ENCODE measurements at places on chromosomes 13 and 19.
A peak's percentile ranks its signal among the peaks of the same experiment; 100 is the strongest.

DNA sequence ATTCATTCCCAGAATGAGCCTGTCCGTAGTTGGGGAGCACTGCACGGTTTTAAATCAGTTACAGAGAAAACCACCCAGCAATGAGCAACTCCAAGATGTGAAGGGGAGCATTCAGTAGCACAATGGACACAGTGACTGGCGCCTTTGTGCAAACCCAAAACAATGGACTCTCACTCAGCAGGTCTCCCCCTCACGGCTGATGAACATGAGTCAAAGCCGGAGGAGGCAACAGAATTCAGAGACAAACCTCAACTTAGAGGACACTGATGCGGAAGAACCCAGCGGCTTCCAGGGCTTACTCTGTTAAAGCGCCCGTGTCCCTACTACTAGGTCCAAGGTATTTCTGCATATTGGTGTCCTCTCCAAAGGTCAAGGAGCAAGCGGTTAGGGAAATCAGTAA is 17.7 kb downstream of the PLEKHF1 start:
- no peak for DNase-seq

DNA sequence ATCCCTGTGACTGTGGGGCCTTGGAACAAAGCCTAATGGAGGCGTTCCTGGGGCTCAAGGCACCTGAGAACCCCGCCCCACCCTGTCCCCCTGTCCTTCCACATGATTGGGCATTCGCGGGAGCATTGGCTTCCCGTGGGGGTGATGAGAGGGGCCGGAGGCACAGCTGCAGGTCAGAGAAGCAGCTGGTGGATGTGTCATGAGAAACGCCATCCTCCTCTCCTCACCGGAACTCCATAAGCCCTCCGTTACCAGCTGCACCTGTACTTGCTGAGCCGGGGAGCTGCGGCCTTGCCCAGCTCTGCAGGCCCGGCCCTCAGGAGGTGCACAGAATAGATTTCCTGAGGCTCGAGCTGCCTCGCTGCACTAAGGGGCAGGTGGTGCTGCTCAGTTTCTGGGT is 42.0 kb downstream of the CAPN12 start:
- no peak for DNase-seq

DNA sequence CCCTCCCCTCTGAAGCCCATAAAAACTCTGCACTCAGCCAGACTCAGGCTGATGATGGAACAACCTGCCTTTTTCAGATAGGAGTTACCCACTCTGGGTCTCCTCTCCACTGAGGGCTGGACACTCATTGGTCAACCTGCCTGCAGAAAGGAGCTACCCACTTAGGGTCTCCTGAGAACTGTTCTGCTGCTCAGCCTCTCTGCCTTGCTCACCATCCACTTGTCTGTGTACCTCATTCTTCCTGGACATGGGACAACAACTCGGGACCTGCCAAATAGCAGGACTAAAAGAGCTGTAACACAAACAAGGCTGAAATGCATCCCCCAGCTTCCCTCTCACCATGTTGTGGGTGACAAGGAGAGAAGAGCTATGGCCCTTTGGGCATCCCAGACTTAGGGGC is 18.4 kb upstream of the RCBTB2 start:
- no peak for DNase-seq

- no peak for DNase-seq
These were observed 13.3 kb downstream of the SLC27A5 start for GRCh38 chr19:58498316-58499020.

- no peak for DNase-seq
These were observed 264.4 kb downstream of the DCLK1 start for GRCh38 chr13:35866801-35867200.

GRCh38 chr19:33938821-33939220 is 142.2 kb downstream of the KCTD15 start:
- DNase-seq = no peak

- DNase-seq = no peak
These were observed 213.1 kb downstream of the DCLK1 start for GRCh38 chr13:35917942-35918645.

GRCh38 chr13:52925775-52926285 is 77.4 kb upstream of the PCDH8 start:
- DNase-seq = no peak

GRCh38 chr13:113763254-113763653 is 4.2 kb downstream of the TMEM255B start:
- no peak for DNase-seq

GRCh38 chr19:9498183-9498902 is at the start of gene ZNF560:
TSS of gene ZNF560 (minus strand) at chr19:9498616. CDS start at chr19:9475313, 23,303 bp downstream.
- no peak for DNase-seq

DNA sequence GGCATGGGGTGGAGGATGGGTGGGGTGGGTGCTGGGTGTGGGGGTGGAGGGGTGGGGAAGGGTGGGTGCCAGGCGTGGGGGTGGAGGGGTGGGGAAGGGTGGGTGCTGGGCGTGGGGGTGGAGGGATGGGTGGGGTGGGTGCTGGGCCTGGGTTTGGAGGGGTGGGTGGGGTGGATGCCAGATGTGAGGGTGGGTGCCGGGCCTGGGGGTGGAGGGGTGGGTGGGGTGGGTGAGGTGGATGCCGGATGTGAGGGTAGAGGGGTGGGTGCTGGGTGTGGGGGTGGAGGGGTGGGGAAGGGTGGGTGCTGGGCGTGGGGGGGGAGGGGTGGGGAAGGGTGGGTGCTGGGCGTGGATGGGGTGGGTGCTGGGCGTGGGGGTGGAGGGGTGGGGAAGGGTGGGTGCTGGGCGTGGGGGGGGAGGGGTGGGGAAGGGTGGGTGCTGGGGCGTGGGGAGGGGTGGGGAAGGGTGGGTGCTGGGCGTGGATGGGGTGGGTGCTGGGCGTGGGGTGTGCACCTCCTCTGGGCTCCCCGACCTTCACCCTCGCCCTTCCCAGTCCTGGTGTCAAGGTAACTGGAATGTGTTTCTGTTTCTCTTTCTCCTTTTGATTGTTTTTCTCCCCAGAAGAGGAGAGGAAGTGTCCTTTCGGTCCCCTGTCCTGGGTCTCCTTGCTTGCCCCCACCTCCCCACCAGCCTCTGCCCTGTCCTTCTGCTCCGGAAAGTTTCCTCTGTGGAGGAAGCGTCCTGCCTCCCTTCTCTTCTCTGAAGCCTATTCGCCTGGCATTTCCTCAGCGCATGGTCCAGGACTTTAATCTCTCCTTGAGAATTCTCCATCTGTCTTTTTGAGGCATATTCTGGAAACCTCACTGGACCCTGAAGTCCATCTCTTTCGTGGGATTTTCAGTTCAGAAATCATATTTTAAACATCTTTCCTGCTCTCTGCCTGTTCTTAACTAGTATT is 22.9 kb upstream of the CFAP97D2 start:
- DNase-seq = no peak

GRCh38 chr19:28377077-28377476 is 835.9 kb downstream of the UQCRFS1 start:
- no peak for DNase-seq

GRCh38 chr13:50635504-50635903 is 208.0 kb downstream of the DLEU7 start:
- DNase-seq = no peak

- no peak for DNase-seq
These were observed 144.6 kb upstream of the SPACA7 start for GRCh38 chr13:112231451-112232083.

GRCh38 chr13:51249770-51250741 is 27.9 kb downstream of the FAM124A start:
- DNase-seq = no peak

DNA sequence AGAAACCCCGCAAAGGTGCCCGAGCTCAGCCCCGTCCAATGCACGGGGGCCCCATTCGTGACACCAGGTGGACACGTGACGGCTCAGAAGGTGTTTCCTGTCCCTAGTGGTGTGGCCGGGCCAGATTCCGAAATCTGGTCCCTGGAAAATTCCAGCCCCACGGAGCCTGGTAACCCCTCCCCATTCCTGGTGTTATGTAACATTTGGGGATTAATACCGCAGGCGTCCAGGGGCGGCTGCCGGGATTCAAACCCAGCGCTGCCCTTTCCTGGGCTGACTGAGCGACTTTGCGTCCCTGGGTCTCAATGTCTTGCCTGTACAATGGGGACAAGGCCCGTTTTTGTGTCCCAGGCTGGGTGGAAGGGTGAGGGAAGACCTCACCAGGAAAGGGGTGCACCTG is 1.0 kb upstream of the PLK5 start:
- no peak for DNase-seq

GRCh38 chr13:74090397-74090796 is 43.8 kb downstream of the KLF12 start:
- DNase-seq = no peak

DNA sequence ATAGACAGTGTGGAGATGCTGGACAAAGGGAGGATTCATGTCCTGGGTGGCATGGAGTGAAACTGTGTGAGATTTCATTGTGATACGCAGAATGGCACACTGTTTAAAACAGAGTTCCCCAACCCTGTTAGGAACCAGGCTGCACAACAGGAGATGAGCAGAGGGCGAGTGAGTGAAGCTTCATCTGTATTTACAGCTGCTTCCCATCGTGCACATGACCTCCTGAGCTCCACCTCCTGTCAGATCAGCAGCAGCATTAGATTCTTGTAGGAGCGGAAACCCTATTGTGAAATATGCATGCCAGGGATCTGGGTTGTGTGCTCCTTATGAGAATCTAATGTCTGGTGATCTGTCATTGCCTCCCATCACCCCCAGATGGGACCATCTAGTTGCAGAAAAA is 72.5 kb downstream of the RAP2A start:
- DNase-seq = no peak

DNA sequence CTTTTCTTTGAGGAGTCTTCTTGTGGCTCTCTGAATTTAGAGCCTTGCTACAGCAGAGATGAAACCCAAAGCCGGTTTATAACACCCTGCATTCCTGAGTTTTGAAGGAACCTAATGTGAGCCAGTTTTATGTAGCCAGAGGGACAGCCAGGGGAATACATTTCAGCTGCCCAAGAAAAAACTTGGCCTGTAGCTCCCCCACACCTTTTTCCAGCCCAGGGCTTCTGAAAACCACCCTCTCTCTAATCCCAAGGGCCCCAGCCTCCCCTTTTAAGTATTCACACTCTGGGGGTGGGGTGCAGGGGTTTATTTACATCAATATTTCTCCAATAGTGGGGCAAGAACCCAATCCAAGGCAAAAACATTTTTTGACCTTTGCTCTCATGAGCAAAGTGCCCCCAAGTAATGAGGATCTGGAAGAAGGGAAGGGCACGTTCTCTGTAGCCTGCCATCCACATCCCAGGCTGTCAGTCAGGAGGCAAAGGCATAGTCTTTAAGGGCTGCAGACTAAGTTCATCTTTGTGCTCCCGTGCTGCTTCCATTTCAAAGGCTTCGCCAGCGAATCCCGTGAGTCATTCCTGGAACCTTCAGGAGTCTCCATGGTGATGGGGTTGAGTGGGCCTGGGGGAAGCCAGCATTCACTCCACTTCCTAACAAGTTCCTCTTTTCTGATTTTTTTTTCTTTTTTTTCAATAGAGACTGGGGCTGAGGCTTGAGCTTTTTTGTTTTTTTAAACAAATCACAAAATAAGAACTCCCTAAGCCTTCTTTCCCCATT is 33.2 kb upstream of the MEDAG start:
- DNase-seq = peak; percentile 85

DNA sequence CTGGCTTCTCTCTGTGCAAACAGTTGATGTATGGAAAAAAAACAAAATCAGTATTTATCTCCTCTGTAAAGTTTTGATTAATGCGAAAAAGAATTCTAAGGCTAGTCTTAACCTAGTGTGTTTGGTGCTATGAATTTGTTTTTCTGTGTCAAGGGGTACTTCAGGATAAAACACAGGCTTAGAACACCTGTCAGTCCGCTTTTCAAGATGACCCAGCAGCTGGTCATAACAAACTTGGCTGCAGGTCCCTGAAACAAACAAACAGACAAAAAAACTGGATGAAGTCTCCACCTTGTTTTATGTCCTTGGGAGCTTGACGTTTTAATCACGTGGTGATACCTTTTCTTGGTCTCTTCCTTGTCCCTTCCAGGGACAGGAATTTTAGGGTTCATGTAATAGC is 689.3 kb downstream of the UQCRFS1 start:
- DNase-seq = no peak

- DNase-seq = no peak
These were observed 4.2 kb downstream of the FNDC3A start for GRCh38 chr13:48979892-48980291.

- peak; percentile 85 for DNase-seq
These were observed 33.2 kb upstream of the KATNAL1 start for GRCh38 chr13:30340331-30341250.

GRCh38 chr19:31613683-31614219 is 264.5 kb upstream of the TSHZ3 start:
- no peak for DNase-seq

DNA sequence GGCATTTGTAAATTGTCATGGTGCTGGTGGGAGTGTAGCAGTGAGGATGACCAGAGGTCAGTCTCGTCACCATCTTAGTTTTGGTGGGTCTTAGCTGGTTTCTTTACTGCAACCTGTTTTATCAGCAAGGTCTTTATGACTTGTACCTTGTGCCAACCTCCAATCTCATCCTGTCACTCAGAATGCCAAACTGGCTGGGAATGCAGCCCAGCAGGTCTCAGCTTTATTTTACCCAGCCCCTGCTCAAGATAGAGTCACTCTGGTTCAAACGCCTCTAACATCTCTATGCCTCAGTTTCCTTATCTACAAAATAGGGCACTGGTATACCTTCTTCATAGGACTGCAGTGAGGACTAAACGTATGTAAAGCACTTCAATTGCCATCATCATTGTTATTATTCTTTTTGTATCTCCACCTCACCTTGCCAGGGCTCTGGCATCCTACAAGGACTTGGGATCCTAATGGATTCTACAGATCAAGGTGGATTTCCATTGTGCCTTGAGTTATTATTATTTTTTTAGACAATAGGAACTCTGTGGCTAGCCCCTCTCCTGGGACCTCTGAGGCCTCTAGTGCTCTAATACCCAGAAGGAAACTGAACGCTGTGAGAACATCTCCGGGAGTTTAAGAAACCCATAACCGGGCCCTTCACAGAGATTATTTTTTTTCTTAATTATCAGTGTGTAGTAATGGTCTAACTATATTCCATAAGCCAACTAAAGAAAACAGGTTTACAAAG is 69.0 kb upstream of the RGCC start:
- no peak for DNase-seq

- peak; percentile 94 for DNase-seq
These were observed at the start of gene CCDC8 for GRCh38 chr19:46413262-46414031. TSS of gene CCDC8 (minus strand) at chr19:46413564. CDS start at chr19:46412810, 754 bp downstream.

DNA sequence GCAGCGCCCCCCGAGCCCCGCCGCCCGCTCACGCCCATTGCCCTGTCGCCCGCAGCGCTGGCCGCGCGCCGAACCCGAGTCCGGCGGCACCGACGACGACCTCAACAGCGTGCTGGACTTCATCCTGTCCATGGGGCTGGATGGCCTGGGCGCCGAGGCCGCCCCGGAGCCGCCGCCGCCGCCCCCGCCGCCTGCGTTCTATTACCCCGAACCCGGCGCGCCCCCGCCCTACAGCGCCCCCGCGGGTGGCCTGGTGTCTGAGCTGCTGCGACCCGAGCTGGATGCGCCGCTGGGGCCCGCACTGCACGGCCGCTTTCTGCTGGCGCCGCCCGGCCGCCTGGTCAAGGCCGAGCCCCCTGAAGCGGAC is 518 bp downstream of the KLF2 start:
- no peak for DNase-seq

GRCh38 chr19:35549174-35549788 is 3.9 kb downstream of the TMEM147 start:
- no peak for DNase-seq

Data from coronary artery (tissue), 2 donors.